ENCODE measurements at places on chromosomes 2 and 18.

- no peak for DNase-seq
Observed at GRCh38 chr2:209600341-209601171, 171.1 kb upstream of the UNC80 start.

DNA sequence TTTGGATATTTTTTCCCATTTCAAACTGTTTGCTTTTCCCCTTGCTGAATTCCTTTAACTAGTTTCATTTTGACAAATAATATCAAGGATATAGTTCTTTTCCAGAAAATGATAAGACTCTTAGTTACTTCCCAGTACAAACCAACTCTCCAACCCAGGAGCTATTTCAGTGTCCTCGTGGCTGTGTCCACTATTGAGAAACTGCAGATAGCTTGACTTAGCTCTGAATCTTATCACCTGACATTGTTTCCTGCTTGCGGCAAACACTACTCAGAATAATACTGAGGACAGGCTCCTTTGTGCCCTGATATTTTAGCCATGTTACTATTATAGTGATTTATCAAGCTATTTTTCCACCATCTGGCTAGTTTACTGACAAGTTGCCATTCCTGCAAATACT is 74.6 kb downstream of the KLF7 start:
- DNase-seq, result no peak

DNA sequence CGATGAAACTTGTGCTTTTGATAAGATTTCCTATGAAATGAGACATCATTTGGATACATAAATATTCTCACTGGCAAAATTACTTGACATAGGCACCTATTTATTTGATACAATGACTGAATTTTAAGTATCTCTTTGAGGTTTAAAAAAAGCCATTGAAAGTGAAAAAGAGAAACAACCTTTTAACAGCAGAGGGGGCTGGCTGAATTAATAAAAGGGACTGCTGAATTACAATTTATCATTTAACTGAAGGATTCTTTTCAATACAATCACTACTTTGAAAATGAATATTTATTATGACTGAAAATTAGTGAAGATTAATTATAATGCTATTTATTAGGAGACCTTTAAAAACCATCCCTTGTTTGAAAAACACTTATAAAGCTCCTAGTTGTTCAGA is 335.3 kb downstream of the DLGAP1 start:
- no peak for DNase-seq

GRCh38 chr2:8259106-8259840 is 422.6 kb upstream of the ID2 start:
- no peak for DNase-seq

GRCh38 chr2:88197732-88198131 is 27.6 kb downstream of the THNSL2 start:
- no peak for DNase-seq

Data from stimulated activated CD4-positive, alpha-beta T cell treated with anti-CD3 and anti-CD28 coated beads, Interleukin-12 subunit alpha, Interleukin-12 subunit beta, amount 100 ng/mL, for 4 hours (primary cell).